ENCODE measurements at places on chromosomes 4 and X. TPM values are rescaled to one million over a fixed set of nuclear protein-coding genes. Genes with fewer than 3 reads are reported as not detected.
A peak's percentile ranks its signal among the peaks of the same experiment; 100 is the strongest.

- no peak for DNase-seq
These were observed 44.2 kb upstream of the SPRY1 start for GRCh38 chr4:123352240-123352945.

GRCh38 chr4:126004941-126005340, 690.2 kb downstream of the FAT4 start:
- DNase-seq, result no peak

DNA sequence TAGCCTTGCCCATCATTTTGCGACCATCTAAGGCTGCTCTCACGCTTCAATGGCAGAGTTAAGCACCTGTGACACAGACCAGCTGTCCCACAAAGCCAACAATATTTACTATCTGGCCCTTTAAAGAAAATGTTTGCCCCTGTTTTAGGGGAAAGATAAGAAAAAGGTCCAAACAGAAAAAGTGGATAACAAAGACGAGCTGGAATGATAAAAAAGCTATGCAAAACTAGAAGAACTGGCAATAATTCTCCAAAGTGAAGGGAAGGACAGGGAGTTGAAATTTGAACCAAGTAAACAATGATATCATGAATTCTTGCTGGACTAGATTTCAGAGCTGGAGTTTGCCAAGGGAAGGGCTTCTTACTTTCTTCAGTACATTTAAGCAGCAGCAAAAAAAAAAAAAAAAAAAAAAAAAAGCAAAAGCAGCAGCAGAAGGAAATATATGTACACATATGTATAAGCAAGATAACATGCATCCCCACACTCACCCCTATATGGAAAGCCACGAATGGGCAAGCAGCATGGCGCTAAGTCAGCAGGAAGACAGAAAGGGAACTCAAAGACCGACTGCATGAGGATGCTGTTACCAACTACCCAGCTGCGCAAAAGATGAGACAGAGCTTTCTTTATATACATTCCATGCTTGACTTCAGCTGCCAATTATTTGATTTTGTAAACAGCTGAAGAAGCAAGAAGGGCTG, 12.5 kb downstream of the TRAPPC2 start:
- peak; percentile 58 for DNase-seq

DNA sequence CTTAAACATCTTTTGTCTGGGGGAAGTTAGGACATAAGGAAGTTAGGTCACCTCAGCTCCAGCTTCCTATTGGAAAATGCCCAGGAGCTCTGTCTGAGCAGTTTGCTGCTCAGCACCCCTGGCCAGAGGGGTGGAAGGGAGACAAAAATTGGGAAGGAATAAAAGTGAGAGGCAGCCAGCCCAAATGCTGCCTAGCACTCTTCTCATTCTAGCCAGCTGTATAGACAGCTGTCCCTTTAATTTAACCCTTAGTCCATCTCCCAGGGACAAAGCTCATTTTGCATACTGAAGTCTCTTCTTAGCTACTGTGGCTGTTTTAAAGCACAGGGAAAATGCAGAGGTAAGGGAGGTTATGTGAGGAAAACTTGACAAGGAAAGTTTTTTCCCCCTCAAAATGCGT, 89.5 kb upstream of the CITED1 start:
- DNase-seq, result no peak

GRCh38 chr4:24473309-24473721, 111.0 kb downstream of the DHX15 start:
- peak; percentile 46 for DNase-seq

The NKX6-1 gene
- 1.7 TPM for total RNA-seq

All from umbilical cord (tissue), 2 donors.